ENCODE measurements at places on chromosomes 7 and 10. TPM values are rescaled to one million over a fixed set of nuclear protein-coding genes. Genes with fewer than 3 reads are reported as not detected.

Gene NFE2L3
- 2.4 TPM for total RNA-seq

DNA sequence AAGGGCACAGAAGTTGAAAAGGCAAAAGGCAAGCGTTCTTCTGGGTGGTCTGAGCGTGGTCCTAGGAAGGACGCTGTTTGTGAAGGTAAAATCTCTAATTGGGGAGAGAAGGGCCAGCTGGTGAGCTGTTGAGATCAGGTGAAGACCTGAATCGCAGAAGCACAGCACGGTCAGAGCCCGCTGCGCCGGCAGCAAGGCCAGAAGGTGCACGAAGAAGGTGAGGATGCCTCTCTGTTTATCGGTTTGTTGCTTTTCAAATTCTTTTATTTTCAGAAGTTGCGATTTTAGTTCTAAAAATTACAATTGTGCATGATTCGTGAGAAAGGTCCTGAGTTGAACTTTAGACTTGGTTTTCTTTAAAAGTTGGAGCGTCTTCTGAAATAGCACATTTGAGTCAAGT lies 247.8 kb upstream of the FOXK1 start:
- DNase-seq: no peak

DNA sequence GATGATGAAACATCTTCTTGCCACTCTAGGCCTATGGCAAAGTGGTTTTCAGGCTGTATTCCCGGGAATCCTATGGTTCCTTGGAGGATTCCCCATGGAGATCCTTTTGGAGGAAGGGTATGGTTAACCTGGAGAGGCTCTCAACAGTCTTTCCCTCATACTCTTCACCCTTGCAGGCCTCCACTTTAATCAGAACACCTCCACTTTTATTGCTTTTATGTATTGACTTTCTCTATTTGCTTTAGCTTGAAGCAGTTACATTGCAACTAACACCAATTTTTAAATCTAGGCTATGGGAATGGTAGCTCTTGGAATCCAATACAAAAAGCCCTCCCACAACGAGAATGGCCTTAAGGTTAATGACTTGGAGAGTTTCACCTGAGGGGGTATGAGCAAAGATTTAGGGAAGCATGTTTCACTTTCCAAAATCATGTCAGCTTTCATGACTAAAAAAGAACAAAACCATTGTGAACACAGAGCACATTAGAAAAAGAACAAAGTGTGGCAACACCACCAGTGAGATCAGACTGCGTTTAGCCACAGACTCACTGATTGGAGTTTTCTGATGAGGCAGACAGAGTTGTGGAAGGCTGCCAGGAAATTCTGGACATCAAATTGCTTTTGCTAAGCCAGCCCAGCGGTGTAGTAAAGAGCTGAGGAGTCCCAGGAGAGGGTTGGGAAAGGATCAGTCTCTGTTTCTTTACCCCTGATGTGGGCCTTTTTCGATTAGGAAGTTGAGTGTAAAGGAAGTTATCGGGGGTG lies 130.4 kb upstream of the BMPER start:
- peak; percentile 59 for DNase-seq

GRCh38 chr10:13787015-13787421 lies 200.3 kb downstream of the PRPF18 start:
- DNase-seq: peak; percentile 38

DNA sequence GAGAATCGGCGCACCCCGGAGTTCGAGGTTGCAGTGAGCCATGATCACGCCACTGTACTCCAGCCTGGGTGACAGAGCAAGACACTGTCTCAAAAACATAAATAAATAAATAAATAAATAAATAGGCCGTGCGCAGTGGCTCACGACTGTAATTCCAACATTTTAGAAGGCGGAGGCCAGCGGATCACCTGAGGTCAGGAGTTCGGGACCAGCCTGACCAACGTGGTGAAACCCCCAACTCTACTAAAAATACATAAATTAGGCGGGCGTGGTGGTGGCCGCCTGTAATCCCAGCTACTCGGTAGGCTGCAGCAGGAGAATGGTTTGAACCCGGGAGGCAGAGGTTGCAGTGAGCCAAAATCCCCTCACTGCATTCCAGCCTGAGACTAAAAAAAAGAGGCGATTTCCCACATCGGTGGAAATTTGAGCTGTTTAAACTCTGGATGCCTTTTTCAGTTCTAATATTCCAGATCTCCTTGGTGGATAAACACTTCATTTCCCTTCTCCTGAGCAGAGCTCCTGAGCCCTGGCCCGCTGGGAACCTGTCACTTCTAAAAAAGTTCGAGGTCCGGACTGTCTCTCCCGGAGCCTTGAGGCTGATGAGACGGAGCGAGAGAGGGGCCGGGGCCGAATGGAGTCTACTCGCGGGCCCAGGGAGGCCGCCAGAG lies 2.0 kb upstream of the NFKB2 start:
- no peak for DNase-seq
